Activated T-helper 1 cell treated with anti-CD3 and anti-CD28 coated beads, Interleukin-12 subunit alpha, Interleukin-12 subunit beta, Interleukin-2, Interleukin-4 antibody, amounts not matched to agents 30 ng/mL and 10 ng/mL and 1 ng/mL, durations not matched to agents 14 hours and 24 hours and 36 hours (primary cell): ENCODE measurements at places on chromosomes 3 and 15. TPM values are rescaled to one million over a fixed set of nuclear protein-coding genes. Genes with fewer than 3 reads are reported as not detected.

Gene ABHD6
- total RNA-seq, result 9.2 and 10.1 TPM in 2 replicates

Gene MRAS
- 0.05 and 0.42 TPM in 2 replicates for total RNA-seq

Gene IL16
- total RNA-seq, result 107 and 111 TPM in 2 replicates

Gene SERPINI2
- not detected in 2 replicates for total RNA-seq

DNA sequence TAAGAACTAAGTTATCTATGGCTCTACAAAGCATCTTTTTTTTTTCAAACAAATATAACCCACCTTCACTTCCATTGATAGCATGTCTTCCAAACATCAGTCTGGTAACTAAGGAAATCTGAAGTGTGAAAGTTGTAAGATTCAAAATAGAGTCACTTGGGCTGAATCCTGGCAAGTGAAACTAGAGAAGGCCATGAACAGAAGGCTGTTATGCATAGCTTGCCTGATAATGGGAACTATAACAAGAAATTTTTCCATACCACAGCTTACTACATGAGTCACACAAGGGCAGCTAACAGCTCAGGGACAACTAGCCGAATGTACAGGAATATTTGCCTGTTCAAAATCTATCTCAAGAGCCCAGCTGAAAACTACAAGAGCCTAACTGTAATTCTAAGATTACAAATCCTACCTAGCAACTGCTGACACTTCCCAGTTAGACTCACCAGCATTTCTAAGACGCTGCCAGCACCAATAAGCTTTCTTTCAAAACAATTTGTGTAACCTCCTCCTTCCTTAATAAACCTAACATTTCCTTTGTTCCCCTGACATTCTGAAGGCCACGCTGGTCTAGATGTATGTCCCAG lies 1066.5 kb downstream of the PLOD2 start:
- no peak for DNase-seq

DNA sequence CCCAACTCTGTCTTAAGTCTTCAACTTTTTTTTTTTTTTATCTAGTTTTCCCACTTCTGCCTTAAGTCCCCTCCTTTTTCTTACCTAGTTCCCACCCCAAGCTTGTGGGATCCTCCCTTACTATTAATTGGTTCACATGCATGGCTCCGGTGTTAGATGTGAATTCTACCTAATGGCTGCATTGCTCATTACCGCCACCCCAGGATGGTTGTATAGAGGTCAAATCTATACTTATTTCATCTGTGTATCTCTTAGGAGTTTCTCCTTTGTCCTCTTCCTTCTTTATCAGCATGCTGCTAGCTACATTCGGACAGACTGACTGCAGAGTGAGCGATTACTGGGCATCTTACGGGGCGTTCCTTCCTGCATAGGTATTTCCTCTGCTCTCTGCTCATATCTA lies 605.7 kb upstream of the GRM7 start:
- no peak for DNase-seq

- no peak for DNase-seq
Measured at GRCh38 chr15:96261575-96262034, 68.9 kb upstream of the NR2F2 start.

GRCh38 chr3:181906338-181906737 lies 194.6 kb downstream of the SOX2 start:
- DNase-seq, result no peak

- DNase-seq, result no peak
Measured at GRCh38 chr3:172914854-172915253, 164.3 kb downstream of the ECT2 start.
